ENCODE measurements at places on chromosomes 3 and 15.

DNA sequence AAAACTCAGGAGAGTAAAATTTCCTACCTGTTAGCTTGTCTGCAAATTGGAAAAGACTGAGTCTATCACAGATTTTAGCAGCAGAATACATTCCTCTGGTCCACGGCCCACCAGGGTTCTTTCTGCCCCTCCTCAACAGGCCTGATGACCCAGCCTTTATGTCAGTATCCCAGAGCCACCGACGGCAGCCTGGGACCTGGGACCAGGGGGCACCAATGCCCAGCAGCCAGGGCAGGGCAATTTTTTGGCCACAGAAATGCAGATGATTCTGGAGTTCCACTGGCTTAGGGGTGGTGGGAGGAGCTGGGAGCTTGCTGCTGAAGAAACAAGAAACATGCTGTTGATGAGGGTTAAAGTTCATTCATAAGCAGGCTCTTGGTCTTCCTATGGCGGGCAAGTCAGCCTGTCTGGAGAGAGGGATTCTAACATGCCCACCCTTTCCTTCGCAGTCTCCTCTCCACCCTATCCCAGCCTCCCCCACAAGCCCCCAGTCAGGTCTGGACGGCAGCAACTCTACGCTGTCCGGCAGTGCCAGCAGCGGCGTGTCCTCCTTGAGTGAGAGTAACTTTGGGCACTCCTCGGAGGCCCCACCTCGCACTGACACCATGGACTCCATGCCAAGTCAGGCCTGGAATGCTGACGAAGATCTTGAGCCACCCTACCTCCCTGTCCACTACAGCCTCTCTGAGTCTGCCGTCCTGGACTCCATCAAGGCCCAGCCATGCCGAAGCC is 4.3 kb upstream of the MANF start:
- no peak for DNase-seq

- DNase-seq: no peak
Observed at GRCh38 chr3:134084242-134084950, 54.7 kb upstream of the SLCO2A1 start.

DNA sequence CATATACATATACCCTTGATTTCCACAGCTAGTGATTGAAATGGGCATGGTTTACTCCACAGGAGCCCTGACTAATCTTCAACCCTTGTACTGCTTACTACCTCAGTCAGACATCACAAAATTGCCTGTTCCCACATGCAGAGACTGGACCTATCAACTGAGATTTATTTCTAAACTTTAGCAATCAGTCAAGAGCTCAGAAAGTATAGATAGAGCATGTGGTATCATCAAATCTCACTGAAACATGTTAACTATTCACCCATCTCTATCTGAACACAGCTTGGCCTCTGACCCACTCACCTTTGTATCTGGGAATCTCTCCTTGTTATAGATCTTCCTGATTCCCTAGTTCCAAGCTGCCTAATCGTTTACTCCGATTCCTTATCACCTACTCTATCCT is 14.6 kb downstream of the ADAM10 start:
- no peak for DNase-seq

GRCh38 chr15:23616536-23616935 is 31.1 kb downstream of the MAGEL2 start:
- DNase-seq: no peak
